ENCODE measurements at places on chromosomes 12 and 14. TPM values are rescaled to one million over a fixed set of nuclear protein-coding genes. Genes with fewer than 3 reads are reported as not detected.

GRCh38 chr14:43475757-43476156 lies 1031.3 kb downstream of the FSCB start:
- no peak for DNase-seq

GRCh38 chr14:22479776-22480464 lies 109.1 kb downstream of the DAD1 start:
- DNase-seq, result no peak

DNA sequence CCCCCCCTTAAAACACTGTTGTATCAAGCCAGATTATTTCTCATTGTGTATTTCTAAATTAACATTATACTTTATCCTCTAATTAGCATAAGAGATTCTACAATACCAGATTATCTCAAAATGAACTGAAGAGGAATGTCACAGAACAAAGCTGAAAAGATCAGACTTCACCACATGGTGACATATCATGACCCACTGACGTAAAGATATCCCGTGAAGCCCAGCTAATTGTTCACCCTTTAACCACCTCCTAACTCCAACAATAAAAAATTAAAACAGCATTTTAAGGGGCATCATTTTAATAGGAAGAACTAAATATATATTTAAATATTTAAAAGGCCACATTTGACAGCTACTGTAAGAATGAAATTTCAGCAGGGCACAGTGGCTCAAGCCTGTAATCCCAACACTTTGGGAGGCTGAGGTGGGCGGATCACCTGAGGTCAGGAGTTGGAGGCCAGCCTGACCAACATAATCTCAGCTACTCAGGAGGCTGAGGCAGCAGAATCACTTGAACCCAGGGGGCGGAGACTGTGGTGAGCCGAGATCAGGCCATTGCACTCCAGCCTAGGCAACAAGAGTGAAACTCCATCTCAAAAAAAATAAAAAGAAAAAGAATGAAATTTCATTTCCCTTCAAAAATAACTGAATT lies 29.0 kb downstream of the CDK17 start:
- peak; percentile 57 for DNase-seq

- no peak for DNase-seq
Measured at GRCh38 chr12:91140026-91140931, 29.0 kb upstream of the LUM start.

- DNase-seq, result no peak
Measured at GRCh38 chr12:117863002-117863709, 105.6 kb downstream of the KSR2 start.

DNA sequence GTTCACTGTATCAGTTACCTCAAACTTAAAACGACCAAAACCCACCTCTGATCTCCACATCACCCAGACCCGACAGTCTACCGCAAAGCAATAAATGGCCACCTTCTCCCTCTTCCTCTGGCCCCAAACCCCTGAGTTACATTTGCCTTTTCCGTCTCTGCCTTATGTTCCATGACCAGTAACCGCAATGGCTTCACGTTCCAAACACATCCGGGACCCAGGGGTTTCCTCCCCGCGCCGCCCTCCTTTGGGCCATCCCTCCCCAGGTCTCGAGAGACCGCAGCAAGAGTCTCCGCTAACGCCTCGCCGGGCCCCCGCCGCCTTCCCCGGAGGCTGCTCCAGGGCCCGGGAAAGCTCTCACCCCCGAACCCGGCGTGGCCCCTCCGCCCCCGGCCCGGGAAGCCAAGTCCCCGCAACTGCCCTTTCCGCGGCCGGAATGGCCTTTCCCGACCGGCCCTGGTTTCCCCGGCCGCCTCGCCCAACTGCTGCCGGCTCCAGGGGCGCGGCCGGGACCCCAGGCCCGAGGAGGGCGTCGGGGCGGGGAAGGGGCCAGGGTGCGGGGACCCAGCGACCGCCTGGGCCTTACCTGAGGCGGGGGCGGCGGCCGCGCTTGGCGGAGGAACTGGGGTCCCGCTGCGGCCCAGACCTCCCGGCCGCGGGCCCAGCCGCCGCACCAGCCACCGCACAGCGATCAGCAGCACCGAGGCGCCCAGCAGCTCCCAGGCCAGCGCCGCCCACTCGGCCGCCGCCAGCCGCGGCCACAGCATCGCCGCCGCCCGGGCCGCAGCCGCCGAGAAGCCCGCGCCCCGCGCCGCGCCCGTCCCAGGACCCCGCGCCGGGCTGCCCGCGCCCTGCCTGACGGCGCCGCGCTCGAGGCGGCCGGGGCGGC lies at the start of gene ANKLE2:
Gene ANKLE2, minus strand, starts transcription at position 801 of the 889 bp plus-strand sequence. Its CDS starts 34 bp downstream, at position 767.
- peak; percentile 63 for DNase-seq

GRCh38 chr12:87922736-87923135 lies 106.5 kb downstream of the C12orf50 start:
- no peak for DNase-seq

- no peak for DNase-seq
Measured at GRCh38 chr14:56280843-56281242, 162.6 kb downstream of the PELI2 start.

GRCh38 chr12:124024263-124024678 lies 51.3 kb downstream of the ZNF664 start:
- DNase-seq, result no peak

- DNase-seq, result no peak
Measured at GRCh38 chr12:1094714-1095113, 103.7 kb downstream of the ERC1 start.

DNA sequence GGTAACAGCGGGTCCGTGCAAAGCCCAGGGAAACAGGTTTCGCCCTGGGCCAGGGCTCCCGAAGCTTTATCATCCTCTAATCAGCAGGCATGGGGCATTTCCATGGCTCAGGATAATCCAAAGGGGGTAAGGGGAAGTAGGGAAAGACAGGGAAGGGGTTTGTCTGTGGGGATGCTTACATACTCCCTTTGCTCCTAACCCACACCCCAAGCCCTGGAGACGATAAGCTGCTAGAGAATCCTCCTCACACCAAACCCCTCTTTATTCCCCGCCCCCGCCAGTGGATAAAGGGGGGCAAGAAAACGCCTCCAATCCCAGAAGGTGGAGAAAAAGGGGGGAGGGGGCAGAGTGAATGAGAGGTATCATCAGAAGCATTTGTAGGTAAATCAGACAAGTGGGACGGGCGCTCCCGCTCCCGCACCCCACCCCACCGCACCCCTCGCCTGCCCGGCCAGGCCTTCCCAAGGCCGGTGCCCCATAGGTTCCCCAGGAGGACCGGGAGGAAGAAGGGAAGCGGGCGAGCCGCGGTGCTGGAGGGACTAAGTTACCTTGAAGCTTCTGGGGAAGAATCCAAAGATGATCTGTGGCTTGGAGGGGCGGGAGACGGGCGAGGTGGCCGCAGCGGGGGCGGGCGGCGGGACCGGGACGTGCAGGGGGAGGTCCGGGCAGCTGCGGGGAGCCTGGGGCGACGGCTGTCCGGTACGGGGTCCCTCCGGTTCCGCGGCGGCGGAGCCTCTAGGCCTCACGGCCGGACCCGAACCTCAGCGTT lies 762 bp downstream of the PPP2R5E start:
- peak; percentile 30 for DNase-seq

DNA sequence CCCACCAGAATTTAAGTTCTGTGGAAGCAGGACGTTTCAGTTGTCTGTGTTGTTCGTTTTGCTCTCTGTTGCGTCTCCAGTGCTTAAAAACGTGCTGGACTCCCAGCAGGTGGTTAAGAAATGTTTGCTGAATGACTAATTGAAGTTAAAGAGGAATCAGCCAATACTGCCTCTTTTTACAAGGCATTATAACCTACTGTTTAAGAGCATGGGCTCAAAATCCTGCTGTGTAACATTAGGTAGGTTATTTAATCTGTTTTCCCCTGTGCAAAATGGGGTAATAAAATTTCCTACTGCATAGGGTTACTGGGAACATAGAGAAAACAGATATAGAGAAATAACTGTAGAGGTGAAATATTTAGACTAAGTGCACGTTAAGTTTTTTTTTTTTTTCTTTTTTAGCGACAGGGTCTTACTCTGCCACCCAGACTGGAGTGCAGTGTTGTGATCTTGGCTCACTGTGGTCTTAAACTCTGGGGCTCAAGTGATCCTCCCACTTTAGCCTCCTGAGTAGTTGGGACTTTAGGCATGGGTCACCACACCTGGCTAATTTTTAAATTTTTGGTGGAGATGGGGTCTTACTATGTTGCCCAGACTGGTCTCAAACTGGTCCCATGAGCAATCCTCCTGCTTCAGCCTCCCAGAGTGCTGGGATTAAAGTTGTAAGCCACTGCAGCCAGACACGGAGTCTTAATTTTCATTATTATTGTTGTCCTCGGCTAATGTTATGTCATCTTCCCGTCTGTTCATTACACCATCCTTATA lies 139.4 kb upstream of the PRICKLE1 start:
- DNase-seq, result no peak

- DNase-seq, result no peak
Measured at GRCh38 chr14:68521961-68522509, 270.8 kb downstream of the ZFP36L1 start.

DNA sequence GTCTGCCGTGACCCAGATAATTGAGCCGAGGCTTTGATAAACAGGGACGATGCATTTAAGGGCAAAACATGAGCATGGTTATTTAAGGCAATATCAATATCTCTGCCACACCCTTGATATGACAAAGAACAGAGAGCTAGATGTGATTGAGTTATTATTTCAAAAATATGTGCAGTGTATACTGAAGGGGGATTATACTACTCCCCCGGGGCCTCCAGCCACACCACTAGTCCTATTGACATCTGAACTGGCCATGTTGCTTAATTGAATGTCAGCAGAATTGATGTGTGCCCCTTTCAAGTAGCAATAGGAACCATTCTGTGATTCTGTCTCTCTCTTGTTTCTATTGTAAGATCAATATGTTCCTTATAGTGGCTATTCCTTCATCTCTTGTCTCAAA lies 794.8 kb upstream of the SEL1L start:
- DNase-seq, result no peak

GRCh38 chr14:93978735-93979134 lies 2.4 kb upstream of the ASB2 start:
- DNase-seq, result no peak

DNA sequence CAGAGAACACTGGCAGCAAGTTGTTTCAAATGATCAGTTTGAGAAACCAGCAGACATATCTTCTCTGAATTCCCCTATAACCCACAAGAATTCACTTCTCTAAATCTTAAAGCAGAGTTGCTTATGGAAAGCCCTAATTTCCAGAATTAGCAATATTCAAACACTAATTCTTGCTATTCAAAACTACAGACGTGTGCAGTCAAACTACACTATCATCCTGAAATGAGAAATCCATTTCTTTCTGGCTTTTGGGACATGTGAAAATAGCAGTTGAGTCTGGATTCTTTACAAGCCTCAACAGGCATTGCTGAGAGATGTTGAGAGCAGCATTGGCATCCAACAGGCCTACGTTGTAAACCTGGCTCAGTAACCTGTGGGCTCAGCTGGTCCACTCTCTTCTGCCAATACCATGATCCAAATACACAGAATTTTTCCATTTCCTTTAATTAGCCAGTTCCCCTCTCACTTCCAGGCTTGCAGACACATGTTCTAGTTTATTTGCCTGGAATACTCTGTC lies 74.6 kb upstream of the TMTC1 start:
- no peak for DNase-seq

GRCh38 chr12:53523131-53523530 lies 15.8 kb upstream of the NPFF start:
- DNase-seq, result no peak

DNA sequence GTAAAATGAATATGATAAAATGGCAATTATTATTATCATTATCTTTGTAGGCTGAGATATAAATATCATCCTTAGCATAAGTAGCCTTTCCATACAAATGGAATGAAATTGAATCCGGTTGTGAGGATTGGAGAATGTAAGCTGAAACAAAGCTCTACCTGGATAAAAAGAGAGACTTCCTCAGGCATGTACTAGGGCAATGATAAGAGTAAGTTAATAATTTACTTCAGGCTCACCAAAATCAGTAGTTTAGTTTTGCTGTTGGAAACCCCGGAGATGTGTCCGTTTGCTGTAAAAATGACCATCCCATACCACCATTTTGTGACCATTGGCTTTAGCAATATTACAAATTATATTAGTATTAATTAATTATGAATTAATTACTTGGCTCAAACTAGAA lies 96.3 kb downstream of the C12orf75 start:
- DNase-seq, result no peak

DNA sequence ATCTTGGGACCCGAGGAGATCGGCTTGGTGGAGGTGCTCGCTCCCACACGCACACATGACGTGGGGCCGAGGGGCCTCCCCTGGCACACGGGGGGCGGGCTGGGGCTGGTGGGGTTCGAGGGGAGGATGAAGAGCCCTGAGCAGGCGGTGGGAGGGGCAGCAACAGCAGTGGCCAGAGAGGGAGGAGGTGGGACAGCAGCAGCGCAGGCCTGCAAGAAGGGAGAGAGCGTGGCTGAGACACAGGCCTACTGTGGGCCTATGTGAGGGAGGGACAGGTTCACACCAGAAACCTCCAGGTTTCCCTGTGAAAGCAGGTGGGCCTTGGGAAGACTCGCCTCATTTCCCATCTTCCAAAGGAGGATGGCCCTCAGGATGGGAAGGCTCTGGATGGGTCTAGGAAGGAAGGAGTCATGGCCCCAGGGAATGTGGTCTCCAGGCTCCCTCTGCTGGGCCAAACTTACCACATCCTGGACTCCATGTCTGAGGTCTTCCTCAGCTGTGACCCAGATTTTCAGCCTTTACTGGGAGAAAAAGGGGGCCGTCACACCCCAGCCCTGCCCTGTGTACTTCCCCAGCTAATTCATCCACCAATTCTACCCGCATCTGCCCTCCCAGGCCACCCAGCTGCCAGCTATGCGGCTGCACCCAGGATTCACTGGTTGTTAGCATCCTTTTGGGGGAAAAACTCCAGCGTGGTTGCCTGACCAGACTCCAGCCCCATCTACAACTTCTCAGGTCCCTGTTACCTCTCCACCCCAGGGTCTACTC lies 2.8 kb downstream of the PIANP start:
- peak; percentile 54 for DNase-seq

DNA sequence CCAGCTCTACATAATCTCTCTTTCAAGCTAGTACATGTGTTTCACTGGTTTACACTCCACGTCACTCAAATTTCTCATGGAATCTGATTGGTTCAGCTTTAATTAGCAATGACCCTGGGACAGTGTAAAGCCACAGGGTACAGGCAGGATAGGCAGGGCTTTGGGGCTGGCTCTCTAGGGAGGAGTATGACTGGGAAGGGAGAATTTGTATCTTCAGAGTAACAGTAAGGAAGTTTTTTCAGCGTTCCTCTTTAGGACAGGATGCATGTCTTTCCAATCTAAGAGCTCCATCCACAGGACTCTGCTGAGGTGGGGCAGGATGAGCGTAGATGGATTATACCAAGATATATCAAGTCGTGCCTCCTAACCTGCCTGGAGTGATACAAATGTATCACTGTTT lies 112.0 kb upstream of the CLEC14A start:
- peak; percentile 22 for DNase-seq

GLIPR1L1 gene
- total RNA-seq, result not detected

TMEM117 gene
- total RNA-seq, result 4.8 TPM

SLC48A1 gene
- total RNA-seq, result 10.1 TPM

SLC7A8 gene
- total RNA-seq, result 0.44 TPM

CACNA1C gene
- 0.44 TPM for total RNA-seq

COA8 gene
- total RNA-seq, result 23.2 TPM

GRIP1 gene
- total RNA-seq, result not detected

ZC2HC1C gene
- total RNA-seq, result 0.40 TPM

CEP170B gene
- 5.0 TPM for total RNA-seq

CPM gene
- total RNA-seq, result 0.44 TPM

GYS2 gene
- total RNA-seq, result not detected

KRT75 gene
- not detected for total RNA-seq

RAD51B gene
- total RNA-seq, result 8.1 TPM

ADAMTS20 gene
- not detected for total RNA-seq

SLC25A47 gene
- total RNA-seq, result not detected

OTOGL gene
- total RNA-seq, result 0.44 TPM

All from lung microvascular endothelial cell (primary cell).